RCC 7860 (cell line): ENCODE measurements at places on chromosomes 6 and 20.
A peak's percentile ranks its signal among the peaks of the same experiment; 100 is the strongest.

- no peak for DNase-seq
These were observed 114.6 kb downstream of the ELOVL4 start for GRCh38 chr6:79832723-79833122.

DNA sequence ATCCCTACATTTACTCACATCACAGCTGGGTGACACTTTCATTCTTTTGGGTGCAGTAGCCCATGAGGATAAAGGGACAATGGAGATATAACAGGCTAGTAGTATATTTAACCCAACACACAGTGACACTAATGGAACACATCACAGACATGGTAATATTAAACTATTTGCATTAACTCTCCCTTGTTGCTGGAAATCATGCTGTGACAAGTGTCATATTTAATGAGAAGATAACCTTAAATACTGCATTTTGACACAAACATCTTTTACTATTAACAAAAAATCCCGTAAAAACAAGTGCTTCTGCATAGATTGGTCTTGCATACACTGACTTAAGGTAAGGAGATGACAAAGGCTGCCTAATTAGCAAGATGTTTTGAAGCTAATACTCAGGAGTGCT is 45.5 kb downstream of the CNR1 start:
- DNase-seq = no peak

- DNase-seq = no peak
These were observed 7.9 kb downstream of the RNF24 start for GRCh38 chr20:4007383-4008025.

DNA sequence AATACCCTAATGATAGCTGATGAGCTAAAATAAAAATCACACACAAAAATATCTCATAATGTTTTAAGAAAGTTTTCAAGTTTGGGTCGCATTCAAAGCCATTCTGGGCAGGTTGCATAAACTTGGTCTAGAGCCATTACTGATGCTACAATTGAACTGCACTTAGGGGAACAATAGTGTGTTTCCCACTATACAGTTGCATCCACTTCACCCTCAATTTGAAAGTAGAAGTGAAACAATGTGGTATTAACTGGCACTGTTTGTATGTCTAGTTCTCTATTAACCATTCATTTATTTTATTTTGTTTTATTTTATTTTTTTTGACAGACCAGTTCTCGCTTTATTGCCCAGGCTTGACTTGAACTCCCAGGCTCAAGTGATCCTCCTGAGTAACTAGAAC is 23.0 kb upstream of the STK38 start:
- DNase-seq = no peak

DNA sequence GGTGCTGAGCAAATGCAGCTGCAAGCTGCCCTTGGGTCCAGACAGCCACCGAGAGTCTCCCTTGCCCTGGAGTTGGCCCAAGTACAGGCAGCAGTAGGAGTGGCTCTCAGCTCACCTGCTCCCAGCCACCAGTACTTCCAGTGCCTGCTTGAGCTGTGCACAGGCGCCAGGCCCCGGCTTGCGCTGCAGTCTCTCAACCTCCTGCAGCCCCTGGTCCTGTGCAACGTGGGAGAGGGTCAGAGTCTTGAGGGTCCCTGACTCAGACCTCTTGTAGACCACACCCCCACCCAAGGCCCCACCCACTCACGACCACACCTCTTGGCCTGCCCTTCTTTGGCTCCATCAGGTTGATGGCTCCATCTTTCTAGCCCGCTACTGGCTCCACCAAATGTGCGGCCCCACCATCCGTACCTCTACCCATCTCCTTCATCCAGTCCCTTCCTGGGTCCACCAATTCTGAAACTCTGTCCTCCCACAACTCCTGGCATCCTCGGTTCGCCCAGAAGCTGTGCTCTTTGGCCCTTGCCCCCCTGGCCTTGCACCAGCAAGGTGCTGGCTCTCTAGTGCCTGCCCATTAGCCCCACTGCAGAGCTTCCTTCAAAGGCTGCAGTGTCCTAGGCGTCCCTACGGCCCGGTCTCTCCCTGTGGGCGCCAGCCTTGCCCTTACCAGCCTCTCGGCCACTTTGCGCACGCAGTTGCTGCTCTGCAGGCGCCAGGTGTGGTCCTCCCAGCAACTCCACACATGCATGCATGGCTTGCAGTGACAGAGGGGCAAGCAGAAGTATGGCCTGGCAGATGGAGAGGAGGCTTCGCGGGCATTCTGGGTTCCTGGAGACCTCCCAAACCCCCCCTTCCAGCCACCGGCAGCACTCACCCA is 16.5 kb upstream of the SPAG4 start:
- no peak for DNase-seq

GRCh38 chr20:12699374-12700228 is 309.2 kb upstream of the SPTLC3 start:
- DNase-seq = no peak

GRCh38 chr6:144266091-144266649 is 19.0 kb upstream of the UTRN start:
- DNase-seq = peak; percentile 62
